NCI-H446 treated with DMSO at 0.1 percent for 48 hours (cell line): ENCODE measurements at places on chromosomes 6 and 20.

DNA sequence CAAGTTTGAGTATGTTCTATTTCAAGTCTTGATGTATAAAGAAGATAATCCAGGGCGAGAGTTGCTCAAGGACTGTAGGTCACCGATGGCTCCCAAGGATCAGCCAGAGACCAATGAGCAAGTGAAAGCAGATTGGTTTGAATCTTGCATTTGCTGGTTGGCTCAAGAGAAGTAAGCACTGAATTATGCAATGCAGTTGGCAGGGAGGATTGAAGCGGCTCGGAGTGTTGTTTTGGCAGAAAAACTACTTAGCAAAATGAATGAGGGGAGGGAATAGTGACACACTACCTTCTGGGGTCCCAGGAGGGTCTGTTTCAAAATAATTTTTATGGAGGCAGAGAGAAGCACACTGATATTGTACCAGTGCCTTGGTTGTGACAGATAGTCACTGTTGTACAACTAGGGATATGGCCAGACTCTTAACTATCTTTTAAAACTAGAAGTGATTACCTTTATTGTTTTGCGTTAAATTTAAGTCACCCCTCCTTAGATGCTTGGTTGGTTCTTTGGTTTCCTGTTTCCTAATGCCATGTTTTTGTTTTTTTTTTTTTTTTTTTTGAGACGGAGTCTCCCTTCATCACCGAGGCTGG, 15.7 kb downstream of the SASH1 start:
- no peak for DNase-seq

GRCh38 chr6:140182821-140183220, 808.4 kb upstream of the CITED2 start:
- no peak for DNase-seq

- DNase-seq, result no peak
These were observed at the start of gene SDC4 for GRCh38 chr20:45347936-45348778. Gene SDC4, minus strand, starts transcription at chr20:45348424. Its CDS starts 40 bp downstream, at chr20:45348384.

DNA sequence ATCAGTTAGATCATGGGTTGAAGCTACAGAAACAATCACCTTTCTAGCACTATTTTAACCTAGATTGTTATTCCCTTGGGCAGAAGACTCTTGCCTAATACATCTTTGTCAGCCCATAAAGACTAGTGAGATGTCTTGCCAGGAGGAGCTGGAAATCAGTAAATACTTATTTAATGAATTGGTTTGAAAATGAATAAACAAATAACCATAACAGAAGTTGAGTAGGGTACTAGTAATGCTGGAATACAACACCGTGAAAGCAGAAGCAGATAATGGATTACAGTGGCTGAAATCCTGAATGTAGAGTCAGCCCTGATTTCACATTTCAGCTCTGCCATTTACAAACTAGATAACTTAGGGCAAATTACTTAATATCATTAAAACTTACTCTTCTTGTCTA, 236.1 kb downstream of the PACRG start:
- no peak for DNase-seq

DNA sequence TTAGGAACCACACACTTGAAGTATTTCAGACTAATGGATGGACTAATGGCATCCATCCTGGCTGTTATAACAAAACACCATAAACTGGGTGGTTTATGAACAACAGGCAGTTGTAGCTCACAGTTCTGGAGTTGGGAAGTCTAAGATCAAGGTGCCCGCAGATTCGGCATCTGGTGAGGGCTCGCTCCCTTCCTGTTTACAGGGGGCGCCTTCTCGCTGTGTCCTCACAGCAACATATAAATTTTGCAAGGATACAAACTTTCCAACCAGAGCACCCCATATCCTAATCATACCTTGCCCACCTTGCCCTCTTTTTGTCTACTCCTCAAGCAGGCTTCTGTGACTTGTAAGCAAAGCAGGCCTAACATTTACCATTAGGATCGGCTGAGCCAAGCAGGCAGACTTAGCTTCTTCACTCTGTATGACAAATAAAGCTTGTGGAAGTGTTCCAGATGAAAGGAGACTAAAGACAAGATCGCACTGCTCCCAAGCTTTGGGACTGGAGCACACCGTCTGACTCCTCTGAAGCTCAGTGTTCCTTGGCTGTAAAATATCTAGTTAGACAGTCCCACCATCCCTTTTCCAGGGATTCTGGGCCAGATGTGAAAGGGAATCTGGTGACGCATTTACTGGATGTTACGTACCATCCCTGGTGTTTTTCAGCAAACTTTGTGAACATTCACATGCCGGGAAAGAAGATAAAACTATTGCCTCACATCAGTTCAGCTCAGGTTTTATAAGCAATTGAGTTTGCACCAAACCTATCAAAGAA, 34.9 kb downstream of the GFOD1 start:
- no peak for DNase-seq

GRCh38 chr20:18224968-18225568, 63.3 kb upstream of the ZNF133 start:
- DNase-seq, result peak; percentile 41

DNA sequence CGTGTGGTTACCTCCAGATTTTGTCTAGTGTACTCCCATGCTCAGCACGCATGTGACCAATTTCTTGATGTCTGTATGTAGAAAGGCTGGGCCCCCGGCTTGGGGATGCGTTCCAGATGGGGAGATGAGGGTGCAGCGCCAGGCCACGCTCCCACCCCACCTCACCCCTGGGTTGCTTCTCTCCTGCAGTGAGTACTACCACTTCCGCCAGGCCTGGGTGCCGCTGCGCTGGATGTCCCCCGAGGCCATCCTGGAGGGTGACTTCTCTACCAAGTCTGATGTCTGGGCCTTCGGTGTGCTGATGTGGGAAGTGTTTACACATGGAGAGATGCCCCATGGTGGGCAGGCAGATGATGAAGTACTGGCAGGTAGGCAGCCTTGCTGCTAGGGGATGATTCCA, 11.5 kb upstream of the SRF start:
- DNase-seq, result no peak

DNA sequence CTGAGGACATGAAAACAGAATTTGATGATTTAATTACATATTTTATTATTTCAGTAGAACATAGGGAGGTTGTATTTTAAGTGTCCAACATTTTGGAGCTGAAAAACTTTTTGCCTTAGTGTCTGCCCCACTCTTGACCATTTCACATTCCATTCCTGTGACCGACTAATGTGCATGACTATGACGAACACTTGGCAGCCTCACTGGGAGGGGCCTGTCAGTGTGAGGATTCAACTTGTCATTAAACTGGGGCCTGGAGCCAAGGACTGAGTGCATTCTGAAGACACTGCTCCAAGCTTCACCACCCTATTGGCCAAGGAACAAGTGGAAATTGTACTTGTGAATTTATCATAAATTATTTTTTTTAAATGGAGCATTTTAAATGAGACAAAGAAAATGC, 661.3 kb downstream of the BCKDHB start:
- DNase-seq, result peak; percentile 15

GRCh38 chr20:1876975-1877608, 18.1 kb upstream of the SIRPA start:
- DNase-seq, result no peak

GRCh38 chr6:7921632-7922092, 11.1 kb upstream of the TXNDC5 start:
- DNase-seq, result no peak

- DNase-seq, result no peak
These were observed 62.9 kb downstream of the MRPL14 start for GRCh38 chr6:44064089-44064947.

DNA sequence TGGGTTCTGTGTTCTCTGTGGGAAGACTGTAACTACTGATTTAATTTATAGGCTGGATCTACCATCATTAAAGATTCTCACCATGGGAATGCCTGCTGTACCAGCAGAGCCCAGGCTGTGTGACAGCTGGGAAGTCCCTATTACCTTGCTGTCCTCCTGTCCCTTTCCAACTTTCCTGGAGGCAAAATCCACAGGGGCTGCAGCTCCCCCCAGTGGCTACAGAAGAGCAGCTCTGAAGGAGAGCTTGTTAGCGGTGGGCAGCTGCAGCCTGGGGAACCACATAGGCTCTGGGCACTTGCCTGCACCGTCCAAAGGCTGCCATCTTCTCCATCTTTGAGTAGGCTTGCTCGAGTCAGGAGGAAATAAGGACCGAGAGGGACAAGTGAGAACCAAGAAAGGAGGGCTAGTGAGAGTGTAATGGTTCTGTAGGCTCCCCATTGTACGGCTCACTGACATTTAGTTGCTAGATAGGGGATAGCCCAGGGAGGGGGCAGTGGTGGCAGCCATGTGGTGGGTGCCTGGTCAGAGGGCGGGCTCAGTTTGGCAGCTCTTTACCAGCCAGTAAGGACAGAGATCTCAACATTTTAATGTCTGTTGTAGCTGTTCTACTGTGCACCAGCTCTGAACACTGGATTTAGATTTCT, 155.1 kb upstream of the MLIP start:
- peak; percentile 75 for DNase-seq

DNA sequence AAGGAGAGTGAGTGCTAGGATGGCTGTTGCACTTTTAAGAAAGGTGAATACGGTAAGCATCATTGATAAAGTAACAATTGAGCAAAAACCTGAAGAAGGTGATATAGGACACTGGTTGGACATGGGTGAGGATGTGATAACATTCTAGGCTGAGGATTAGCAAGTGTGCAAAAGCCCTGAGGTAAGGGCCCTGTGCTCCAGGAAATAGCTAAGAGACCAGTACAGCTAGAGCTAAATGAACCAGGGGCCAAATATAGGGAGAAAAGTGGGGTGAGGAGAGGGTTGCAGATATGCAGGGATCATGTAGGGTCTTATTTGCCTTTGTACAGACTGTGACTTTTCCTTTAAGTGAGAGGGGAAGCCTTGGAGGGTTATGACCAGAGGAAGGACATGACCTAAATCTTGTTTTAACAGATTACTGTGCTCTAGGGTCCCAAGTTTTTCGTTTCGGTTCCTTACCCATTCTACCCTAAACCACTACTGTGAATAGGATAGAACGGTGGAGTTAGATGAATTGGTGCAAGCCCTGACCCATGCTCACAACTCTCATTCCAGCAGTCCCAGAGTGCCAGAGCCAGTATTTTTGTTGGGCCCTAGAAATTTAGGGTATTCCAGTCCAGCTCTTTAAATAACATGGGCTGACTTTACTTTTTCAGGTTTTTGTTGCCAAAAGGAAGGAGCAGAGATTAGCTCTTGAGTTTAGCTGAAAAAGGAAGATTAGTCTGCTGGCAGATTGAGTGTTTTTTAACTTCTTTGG, 10.7 kb downstream of the MAPK14 start:
- no peak for DNase-seq

- no peak for DNase-seq
These were observed 970 bp upstream of the CABLES2 start for GRCh38 chr20:62408055-62408454.

DNA sequence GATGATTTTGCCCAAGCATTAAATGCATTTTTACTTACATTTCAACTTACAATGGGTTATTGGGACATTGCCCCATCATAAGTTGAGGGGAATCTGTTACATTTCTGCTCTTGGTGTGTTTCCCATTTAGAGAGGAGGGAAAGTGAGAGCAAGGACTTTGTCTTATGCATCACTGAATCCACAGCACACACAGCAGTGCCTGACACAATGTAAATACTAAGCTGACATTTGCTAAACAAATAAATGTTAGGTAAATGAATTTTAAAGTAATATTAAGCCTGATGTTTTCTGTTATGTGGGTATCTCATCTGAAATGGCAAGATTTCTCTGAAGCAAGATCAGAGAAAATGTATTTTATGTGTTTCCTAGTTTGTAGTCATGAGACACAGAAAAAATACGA, 143.6 kb upstream of the STXBP5 start:
- DNase-seq, result no peak

- DNase-seq, result peak; percentile 29
These were observed 40.2 kb upstream of the CRISP1 start for GRCh38 chr6:49906526-49906925.

- no peak for DNase-seq
These were observed 149.0 kb upstream of the SGK1 start for GRCh38 chr6:134466771-134467525.

DNA sequence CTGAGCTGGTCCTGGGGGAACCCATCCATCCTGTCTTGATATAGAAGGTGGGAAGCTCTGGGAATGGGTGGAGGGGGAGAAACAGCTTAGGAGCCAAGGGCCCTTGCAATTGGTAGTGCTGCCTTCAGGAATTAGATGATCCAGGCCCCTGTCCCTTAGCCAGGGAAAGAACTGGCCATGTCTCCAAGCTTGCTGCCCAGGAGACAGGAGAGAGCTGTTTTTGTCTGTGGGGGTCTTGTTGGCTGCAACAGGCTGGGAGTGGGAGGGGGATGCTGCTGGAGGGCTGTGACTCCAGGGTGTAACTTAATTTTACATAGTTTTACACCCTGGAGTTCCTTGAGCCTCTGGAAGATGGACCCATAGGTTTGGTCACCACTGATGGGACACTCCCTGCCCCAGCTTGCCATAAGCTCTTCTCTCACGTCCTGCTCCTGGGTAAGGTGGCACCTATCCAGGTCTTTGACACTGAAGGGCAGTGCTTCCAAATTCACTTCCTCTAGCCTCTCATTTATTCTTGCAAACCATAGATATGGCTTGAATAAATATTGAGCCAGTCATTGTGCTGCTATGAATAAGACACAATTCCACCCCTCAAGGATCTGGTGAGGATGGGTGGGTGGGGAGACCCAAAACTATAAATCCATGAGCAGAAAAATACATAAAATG, 16.8 kb downstream of the VEGFA start:
- no peak for DNase-seq

- no peak for DNase-seq
These were observed 428.7 kb upstream of the SOX4 start for GRCh38 chr6:21164768-21165326.

DNA sequence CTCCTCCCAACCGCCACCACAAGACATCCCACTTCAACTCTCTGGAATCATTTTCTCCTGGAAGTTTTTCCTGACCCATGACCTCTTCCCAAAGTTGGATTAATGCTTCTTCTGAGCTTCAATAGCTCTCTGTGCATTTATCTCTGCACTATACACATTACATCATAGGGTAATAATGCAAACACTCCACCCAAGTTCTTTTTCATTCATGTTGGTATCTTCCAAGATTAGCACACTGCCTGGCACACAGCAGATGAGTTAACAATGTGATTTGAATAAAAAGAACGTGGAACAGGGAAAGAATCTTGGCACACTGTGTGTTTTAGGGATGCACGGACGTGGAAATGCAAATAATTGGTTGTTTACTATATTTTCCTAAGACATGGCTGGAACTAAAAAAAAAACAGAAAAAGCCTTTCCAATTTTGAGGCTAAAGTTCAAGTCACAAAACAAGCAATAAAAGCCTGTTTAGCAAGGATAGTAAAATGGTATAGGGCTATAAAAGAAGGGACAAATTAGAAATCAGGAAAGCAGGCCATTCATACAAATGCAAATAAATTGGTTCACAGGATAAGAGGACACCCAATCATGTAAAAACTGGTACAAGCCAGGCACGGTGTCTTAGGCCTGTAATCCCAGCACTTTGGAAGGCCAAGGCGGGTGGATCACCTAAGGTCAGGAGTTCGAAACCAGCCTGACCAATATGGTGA, 1.6 kb upstream of the FAM135A start:
- DNase-seq, result no peak

- DNase-seq, result no peak
These were observed 394 bp downstream of the MYB start for GRCh38 chr6:135181333-135182070.

DNA sequence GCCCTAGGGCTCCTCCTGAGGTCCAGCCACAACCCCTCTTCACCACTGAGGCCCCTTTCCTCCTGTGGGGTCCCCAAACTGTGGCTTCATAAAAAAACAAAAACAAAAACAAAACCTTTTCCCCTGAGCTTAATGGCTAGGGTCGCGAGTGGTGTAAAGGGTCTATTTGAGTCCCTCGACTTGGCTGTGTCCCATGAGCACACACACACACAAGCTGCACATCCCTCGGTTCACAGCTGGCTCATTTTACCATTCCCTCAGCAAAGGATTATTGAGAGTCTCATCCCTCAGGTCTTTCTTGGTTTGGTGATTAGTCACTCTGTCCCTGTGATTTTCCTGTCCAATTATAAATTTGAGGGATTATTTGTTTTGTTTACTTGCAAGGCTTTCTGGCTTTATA, 206.1 kb upstream of the SASH1 start:
- DNase-seq, result no peak
